Activated CD4-positive, alpha-beta T cell treated with anti-CD3 and anti-CD28 coated beads, Interleukin-10, Interleukin-2, amounts not matched to agents 100 ng/mL and 50 ng/mL, durations not matched to agents 16 hours and 8 hours (primary cell): ENCODE measurements at places on chromosomes 7 and 10.

DNA sequence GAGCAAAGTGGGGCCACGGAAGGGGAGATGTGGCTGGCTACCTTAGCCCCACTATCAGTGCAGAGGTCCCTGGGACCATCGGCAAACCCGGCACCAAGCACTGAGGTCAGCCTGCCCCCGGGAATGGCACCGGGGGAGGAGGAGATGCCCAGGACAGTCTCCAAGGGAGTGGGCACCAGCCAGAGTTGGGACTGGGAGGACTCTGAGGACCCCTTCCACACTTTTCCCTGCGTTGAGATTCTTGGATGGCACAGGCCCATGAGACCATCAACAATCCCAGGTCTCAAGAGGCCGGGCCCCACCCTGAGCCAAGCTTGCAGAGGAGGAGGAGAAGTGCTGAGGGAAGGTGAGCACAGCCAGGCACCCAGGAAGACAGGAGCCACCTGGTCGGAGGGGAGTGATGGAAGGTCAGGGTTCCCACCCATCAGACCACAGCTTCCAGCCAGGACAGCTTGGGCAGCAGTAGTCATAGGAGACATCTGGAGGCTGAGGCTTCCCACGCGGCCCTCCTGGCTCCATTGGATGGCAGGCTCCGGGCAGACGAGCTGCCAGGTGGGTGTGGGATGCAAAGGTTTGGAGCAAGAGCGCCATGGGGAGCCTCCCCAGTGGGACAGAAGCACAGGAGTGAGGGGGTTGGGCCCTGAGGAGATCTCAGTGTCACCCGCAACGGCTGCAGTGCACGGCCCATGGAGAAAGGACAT, 2.6 kb upstream of the OPN4 start:
- no peak for DNase-seq

- DNase-seq, result peak; percentile 18
Measured at GRCh38 chr7:157825325-157825724, 488.5 kb downstream of the DNAJB6 start.

- DNase-seq, result no peak
Measured at GRCh38 chr10:124622158-124622557, 122.0 kb downstream of the FAM53B start.

DNA sequence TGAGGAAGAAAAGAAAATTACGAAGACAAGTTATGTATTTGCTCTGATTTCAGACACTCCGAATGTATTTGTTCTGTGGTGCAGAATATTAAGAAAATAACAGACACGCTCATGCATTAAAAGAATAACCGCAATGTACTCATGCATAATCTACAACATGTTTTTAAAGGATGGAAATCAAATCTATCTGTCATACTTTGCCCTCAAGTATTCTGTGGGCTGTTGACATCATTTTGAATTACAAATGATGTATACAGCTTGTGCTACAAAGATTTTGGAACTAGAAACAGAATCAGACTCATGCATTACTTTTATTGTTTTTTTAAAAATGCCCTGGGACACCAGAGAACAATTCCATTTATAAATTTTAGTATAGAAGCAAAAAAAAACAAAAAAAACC, 69.9 kb downstream of the APBB1IP start:
- DNase-seq, result no peak

GRCh38 chr7:55409482-55410225, 44.5 kb downstream of the LANCL2 start:
- DNase-seq, result no peak

GRCh38 chr10:131044379-131045111, 267.0 kb downstream of the TCERG1L start:
- no peak for DNase-seq

GRCh38 chr7:115043605-115044004, 121.7 kb downstream of the MDFIC start:
- DNase-seq, result no peak

GRCh38 chr7:80444811-80445210, 67.1 kb downstream of the GNAT3 start:
- DNase-seq, result no peak

DNA sequence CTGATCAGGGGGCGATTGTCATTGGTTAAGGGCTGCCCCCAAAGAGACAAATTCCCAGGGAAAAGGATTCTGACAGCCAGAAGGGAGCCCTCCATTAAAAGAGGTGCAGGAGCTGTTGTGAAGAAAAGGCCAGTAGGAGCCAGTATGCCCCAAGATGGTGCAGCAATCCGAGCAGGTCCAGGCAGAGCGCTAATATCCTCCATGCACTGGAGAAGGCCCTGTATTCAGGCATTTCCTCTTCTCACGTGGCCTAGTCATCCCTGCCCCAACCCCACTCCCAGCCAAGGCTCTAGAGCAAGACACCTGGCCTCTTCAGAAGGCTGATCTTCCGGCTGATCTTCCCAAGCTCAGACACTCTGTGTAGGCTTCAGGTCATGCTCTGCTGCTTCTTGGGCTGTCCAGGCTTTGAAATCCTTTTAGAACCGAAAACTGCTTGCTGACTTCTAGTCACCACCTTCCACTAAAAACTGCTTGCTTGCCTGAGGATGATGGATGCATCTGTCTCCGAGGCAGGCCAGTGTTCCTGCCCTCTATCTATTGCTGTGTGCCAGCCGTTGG, 77.4 kb downstream of the CYP26A1 start:
- no peak for DNase-seq

GRCh38 chr7:115940460-115941060, 90.0 kb downstream of the TFEC start:
- no peak for DNase-seq

- DNase-seq, result no peak
Measured at GRCh38 chr10:123530166-123530870, 135.8 kb upstream of the GPR26 start.

- no peak for DNase-seq
Measured at GRCh38 chr7:109044691-109045090, 475.0 kb downstream of the DNAJB9 start.

DNA sequence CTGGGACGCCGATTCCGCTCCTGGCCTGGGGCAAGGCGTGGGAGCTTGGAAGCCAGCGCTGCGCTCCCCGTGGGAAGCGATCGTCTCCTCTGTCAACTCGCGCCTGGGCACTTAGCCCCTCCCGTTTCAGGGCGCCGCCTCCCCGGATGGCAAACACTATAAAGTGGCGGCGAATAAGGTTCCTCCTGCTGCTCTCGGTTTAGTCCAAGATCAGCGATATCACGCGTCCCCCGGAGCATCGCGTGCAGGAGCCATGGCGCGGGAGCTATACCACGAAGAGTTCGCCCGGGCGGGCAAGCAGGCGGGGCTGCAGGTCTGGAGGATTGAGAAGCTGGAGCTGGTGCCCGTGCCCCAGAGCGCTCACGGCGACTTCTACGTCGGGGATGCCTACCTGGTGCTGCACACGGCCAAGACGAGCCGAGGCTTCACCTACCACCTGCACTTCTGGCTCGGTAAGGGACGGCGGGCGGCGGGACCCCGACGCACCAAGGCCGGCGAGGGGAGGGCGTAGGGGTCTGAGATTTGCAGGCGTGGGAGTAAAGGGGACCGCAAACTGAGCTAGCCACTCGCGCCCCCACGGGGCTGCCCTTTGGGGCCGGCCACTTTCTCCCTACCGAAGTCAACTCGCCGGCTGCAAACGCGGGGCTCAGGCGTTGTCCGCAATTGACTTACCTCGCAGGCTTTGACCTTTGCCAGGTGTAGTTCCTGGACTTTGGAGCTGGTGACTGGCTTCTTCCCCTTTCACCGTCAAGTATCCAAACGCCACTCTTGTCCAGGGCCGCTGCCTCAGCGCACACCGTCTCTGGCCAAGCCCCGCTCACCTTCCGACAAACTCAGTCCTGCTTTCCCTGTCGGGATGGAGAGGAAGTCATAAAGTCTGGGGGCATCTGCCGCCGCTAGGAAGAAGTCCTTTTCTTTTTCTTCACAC, at the start of gene SCIN:
Gene SCIN, plus strand, starts transcription at position 187 of the 928 bp plus-strand sequence. Its CDS starts 67 bp downstream, at position 254.
- DNase-seq, result peak; percentile 34

DNA sequence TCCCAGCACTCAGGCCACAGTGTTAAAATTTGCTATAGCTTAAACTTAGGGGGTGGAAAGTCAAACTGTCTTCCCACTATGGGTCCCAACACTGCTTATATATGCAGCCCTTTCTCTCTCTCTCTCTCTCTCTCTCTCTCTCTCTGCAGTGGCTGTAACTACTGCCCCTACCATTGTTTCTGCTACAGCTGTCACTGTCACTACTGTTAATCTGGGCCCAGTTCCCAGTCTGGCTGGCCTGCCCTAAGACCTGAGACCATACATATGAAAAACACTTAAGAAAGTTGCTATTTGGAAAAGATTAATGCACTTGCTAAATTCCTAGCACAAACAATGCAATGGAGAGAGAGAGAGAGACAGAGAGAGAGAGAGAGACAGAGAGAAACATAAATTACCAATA, 78.6 kb downstream of the THSD7A start:
- no peak for DNase-seq

GRCh38 chr10:77919713-77920108, 6.8 kb downstream of the DLG5 start:
- no peak for DNase-seq
